Mesenteric fat pad (tissue), 1 donor: ENCODE measurements at places on chromosomes 12 and 14. TPM values are rescaled to one million over a fixed set of nuclear protein-coding genes. Genes with fewer than 3 reads are reported as not detected.

The OAS3 gene
- 34.7 TPM for total RNA-seq

The ISM2 gene
- total RNA-seq = not detected

The FGF6 gene
- not detected for total RNA-seq

The FERMT2 gene
- 206 TPM for total RNA-seq

The MYF6 gene
- not detected for total RNA-seq

DNA sequence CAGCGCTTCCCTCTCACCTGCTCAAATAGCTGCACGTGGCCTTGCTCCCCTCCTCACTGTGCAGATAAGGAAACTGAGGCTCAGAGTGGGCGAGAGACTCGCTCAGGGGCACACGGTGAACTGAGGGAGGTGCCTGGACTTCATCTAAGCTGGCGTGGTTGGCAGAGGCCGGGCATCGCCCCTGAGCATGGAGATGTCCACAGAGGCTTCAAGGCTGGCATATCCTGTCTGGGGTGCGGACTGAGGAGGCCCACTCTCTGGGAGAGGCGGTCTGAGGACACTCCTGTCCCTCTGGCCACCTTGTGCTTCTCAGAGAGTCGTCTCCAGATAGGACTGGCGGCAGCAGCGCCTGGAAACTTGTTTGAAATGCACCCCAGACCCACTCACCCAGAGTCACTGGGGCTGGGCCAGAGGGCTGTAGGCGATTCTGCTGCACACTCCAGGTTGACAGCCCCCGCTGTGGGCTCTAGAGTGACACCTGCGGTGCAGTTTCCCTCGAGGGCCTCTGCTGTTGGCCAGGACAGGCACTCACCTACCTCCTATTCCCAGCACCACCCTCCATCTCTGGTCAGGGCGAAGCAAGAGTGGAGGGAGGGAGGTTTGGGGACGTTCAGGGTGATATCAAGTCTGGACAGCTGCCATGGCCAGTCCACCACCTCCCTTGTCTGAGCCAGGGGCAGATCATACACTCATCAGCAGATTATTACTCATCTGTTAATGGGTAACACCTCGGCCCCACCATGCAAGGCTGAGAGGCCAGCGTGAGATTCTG is 11.2 kb upstream of the LBHD2 start:
- DNase-seq = peak; percentile 85

GRCh38 chr14:68557648-68558047 is 235.2 kb downstream of the ZFP36L1 start:
- DNase-seq = peak; percentile 8

GRCh38 chr12:43011383-43011926 is 421.9 kb upstream of the PRICKLE1 start:
- DNase-seq = no peak

DNA sequence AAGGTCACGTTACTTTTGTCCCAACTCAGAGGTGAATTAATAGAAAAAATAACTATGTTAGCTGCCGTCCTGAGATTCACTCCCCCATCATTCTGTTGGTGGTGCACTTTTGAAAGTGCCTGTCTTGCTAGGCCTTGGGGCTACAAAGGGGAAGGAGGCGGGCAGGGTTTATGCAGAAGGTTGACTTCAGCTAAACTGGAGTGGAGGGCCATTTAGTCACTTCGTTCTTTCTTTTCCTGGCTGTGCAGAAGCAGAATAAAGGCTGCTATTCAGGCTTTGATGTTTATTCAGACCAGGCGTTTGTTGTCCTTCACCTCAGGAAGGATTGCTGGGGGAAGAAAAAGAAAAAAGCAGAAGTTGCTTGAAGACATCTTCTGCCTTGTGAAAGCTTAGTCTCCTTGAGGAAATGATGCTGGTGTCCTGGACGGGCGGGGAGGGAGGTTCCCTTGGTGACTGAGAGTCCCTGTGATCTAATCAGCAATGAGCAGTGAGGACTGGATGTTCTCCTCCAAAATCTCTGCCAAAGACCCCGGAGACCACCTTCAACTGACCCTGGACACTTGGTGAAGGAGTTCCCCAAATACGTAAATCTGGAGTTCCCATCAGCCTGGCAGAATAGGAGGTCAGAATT is 4.0 kb downstream of the GLT1D1 start:
- peak; percentile 51 for DNase-seq

GRCh38 chr12:49553512-49554088 is 14.3 kb downstream of the MCRS1 start:
- DNase-seq = no peak

DNA sequence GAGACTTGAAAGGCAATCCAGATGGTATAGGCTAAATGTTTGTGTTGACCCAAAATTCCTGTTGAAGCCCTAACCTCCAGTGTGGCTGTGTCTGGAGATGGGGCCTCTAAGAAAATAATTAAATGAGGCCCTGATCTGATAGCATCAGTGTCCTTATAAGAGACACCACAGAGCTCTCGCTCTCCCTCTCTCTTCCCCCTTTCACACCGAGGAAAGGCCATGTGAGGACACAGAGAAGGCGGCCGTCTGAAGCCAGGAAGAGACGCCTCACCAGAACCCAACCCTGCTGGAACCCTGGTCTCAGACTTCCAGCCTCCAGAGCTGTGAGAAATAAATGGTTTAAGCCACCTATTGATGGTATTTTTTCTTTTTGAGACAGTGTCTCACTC is 87.5 kb downstream of the SCARB1 start:
- DNase-seq = no peak

GRCh38 chr12:131430158-131430742 is 280.6 kb upstream of the SFSWAP start:
- peak; percentile 45 for DNase-seq

GRCh38 chr12:123017753-123018152 is 37.3 kb downstream of the ARL6IP4 start:
- no peak for DNase-seq

DNA sequence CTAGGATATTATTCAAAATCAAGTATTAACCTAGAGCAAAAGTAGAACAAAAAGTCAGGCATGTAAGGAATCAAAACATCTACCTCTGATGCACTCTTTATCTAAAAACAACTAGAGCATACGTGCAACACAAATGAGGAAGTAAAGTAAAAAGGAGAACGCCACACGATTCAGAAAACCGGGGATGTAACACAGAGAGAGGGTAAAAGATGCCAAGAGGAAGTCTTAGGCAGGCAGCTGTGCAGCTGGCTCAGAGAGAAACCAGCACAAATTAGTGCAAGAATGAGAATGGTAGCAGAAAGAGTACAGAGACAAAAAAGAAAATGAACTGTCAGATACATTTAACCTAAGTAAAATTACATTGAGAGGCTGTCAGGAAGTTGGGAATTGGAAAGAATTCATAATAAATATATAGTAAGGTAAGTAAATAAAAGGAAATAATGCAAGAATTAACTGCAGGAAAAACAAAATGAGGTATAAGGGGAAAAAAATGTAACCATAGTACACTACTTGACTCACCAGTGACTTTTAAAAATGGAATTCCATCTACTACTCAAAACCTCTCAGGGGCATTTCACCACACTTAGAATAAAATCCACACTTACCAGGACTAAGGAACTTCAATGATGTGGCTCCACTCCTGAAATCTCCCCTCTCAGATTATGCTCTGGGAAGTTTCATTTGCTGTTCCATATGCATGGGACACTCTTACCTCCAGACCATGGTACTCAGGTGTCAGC is 17.1 kb downstream of the BCAT1 start:
- no peak for DNase-seq

DNA sequence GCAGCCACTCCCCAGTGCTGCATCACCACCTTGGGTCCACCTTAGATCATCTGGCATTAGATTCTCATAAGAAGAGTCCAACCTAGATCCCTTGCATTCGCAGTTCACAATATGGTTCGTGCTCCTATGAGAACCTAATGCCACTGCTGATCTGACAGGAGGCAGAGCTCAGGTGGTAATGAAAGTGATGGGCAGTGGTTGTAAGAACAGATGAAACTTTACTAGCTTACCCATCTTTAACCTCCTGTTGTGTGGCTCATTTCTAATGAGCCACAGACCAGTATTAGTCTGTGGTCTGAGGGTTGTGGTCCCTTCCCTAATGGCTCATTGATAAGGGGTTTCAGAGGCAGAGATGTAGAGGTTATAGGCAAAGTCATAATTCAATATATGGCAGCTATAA is 615.9 kb upstream of the MIS18BP1 start:
- DNase-seq = no peak

DNA sequence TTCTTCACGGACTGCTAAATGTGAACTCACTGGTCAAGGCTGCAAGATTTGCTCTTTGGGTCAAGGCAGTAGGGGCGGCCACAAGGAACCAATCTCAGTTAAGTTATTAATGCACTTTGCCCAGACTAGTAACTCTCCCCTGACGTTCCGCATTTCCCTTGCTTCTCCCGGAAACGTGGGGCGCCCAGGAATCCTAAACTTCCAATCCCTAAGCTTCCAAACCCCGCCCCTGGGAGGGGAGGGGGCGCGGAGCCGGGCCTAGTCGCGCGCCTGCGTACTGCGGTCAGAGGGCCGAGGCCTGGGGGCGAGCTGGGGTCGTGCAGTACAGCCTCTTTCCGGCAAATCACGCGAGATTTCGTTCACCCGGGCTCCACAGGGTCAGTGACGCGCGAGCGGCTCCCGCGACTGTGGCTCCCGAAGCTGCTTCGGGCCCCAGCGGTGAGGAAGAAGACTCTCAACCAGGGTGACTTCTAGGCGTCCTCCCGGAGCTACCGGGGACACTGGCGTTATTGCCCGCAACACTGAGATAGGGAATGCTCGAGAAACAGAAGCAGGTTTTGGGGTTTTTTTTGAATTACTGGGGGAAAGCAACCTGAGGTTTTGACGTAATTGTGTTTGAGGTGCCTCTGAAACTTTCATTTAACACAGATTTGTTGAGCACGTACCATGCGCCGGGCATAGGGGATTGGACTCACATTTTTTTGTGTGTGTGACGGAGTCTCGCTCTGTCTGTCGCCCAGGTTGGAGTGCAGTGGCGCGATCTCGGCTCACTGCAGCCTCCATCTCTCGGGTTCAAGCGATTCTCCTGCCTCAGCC is at the start of gene PTGR2:
TSS of gene PTGR2 (plus strand) at position 265 of the 816 bp plus-strand sequence. CDS start 7,032 bp downstream, outside the sequence.
- peak; percentile 97 for DNase-seq

GRCh38 chr12:109555431-109556315 is 17.6 kb downstream of the MMAB start:
- no peak for DNase-seq

- DNase-seq = no peak
Observed at GRCh38 chr12:46770501-46771183, 55.2 kb downstream of the SLC38A4 start.

GRCh38 chr12:57089271-57090245 is 644 bp downstream of the NAB2 start:
- no peak for DNase-seq

- DNase-seq = no peak
Observed at GRCh38 chr12:22923768-22924167, 298.8 kb downstream of the ETNK1 start.
